ENCODE measurements at places on chromosomes 6 and 20.

DNA sequence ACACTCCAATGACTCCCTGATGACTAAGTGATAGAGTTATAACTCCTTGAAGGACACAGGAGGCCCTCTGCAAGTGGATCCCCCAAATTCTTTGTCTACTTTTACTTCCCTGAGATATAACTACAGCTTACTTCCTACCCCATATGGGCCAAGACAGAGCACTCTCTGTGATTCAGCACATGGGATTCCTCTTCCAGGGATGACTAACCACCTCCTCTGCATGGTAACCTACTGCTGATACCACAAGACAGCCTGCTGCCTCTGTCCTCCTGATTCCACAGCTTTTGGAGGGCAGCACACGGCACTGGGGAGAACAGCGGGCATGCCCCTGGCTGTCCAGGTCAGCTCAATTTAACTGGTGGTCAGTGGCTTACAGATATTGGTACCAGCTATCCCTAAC lies 675.7 kb upstream of the AGPAT4 start:
- no peak for DNase-seq

DNA sequence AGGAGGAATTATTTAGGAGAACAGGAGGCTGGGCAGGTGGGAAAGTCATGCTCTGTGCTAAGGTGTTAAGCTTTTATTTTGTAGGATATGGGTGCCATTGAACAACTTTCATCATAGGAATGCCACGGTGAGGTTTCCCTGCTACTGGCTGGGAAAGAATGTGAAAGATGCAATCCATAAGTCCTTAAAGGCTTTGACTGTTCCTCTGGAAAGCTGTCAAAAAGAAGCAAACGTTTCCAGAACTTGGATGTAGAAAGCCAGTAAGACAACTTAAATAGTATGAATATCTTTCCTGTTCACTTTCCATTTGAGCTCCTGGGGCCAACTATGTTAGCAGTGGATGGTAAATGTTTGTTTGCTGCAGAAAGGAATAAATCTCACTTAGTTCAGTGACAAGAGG lies 574.4 kb downstream of the RNF144B start:
- DNase-seq, result no peak

- DNase-seq, result no peak
Observed at GRCh38 chr6:129874837-129875236, 13.7 kb upstream of the TMEM244 start.

DNA sequence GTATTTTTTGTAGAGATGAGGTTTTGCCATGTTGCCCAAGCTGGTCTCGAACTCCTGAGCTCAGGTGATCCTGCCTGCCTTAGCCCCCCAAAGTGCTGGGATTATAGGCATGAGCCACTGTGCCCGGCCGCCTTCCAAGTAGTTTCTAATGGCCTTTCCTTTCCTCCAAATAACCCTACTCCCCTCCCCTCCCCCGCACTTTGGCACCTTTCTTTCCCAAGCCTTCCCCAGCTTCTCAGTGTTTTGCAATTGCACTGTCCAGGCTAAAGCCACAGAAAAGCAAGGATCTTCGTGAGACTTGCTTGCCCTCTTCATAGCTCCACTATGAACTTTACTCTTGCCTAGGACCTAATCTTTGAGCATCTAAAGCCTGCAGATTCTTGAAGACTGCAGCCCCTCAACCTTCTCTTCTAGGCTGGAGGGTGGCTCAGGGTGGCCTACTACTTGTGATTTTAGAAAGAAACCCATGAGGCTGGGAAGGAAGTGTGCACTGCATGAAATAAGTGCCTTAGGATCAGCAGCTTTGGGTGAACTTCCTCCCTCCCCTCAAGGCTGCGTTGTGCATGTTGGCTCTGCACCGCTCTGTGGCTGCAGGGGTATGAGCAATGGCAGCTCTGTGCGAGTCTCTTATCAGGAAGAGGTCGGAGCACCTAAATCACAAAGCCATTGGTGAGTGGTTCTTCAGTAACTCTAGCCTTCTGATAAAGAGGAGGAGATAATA lies 152.4 kb upstream of the SNX9 start:
- no peak for DNase-seq

DNA sequence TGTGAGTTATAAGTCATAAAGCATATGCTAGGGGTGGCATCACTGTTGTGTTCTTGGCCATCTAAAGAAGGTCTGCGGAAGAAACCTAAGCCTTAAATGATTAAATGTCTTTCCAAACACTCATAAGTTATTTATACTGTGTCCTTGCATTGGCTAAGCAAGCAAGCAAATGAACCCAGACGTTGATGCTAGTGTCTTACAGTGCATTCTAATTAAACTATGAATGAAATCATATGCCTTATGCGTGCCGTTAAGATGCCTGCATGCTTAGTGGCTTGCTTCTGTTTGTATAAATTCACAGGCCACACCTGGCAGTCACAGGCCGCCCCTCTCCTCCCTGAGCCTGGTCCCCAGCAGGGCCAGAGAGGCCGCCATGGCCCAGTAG lies 49.9 kb downstream of the RIN2 start:
- DNase-seq, result no peak

GRCh38 chr6:119028091-119028490 lies 50.4 kb downstream of the FAM184A start:
- DNase-seq, result no peak

- no peak for DNase-seq
Observed at GRCh38 chr6:150767571-150768018, 97.9 kb upstream of the MTHFD1L start.

DNA sequence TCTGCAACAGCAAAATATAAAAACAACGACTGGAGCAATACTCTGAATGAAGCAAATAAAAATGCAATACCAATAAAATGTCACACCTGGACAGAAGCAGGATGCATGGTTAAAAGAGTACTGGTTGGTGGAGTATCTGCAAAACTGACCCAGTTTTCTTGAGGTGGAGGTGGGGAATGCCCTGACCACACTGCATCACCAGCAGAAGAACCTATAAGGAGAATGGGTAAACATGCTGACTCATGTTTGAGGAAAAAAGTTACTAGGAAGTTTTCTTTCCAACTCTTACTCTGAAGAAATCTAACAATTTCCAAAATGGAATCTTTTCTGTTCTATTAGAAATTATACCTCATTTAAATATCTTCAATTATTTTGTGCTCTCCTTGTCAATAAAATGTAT lies 43.6 kb downstream of the REPS1 start:
- DNase-seq, result no peak

- DNase-seq, result no peak
Observed at GRCh38 chr20:53448875-53449274, 144.8 kb downstream of the ZNF217 start.

DNA sequence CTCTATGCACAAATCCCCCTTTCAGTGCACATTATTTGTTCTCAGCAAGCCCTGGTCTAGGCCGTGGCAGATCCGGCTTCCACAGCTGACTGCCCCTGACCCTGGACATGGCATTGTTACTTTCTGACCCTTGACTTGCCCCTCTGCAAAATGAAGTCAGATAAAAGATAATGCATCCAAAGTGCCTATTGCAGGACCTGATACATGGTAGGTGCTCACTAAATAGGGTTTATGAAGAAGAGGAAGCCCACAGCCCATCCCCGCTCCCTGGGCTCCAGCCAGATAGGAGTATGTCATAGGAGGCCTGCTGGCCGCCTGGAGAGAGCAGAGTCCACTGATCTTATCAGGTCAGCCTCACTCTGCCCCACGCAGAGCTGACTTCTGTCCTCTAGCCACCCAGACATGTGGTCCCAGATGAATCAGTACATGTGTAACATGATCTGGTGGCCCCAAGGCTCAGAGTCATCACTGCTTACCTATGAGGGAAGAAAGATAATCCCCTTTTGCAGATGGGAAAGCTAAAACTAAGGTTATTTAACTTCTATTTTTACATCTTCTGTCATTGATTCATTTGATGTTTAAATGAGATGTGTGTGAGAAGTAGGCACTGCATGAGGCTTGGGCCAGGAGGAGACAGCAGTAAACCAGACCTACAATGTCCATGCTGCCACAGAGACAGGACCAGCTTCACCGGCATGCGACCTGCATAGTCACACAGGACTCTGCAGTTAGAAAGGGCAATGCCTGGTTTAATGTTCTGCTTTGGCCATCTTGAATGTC lies 20.4 kb downstream of the MAFB start:
- DNase-seq, result no peak

GRCh38 chr20:60104993-60105803 lies 147.0 kb downstream of the CDH26 start:
- DNase-seq, result no peak

GRCh38 chr6:38671885-38672467 lies 31.0 kb downstream of the GLO1 start:
- DNase-seq, result no peak

DNA sequence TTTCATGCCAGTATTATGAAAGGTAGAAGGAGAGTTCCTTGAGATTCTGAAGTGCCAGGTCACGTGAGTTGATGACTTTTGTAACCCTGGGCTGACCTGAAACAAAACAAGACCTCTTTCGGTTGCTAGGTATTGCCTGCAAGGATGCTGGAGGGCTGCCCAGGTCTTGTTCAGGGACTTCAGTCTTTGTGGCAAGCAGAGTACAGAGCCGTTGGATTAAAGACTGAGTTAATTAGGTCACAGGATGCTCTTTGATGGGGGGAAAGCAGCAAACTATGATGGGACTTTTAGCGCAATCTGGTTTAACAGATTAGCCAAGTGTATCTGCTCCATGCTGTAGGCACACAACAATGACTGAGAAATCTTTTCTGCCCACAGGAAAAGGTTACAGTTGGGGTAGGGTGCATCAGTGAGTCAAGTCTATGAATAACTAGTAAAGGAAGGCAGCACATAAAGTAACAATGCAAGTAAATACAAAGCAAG lies 12.8 kb upstream of the ELOVL5 start:
- DNase-seq, result no peak

- DNase-seq, result no peak
Observed at GRCh38 chr20:4999788-5000187, 1.5 kb downstream of the SLC23A2 start.

DNA sequence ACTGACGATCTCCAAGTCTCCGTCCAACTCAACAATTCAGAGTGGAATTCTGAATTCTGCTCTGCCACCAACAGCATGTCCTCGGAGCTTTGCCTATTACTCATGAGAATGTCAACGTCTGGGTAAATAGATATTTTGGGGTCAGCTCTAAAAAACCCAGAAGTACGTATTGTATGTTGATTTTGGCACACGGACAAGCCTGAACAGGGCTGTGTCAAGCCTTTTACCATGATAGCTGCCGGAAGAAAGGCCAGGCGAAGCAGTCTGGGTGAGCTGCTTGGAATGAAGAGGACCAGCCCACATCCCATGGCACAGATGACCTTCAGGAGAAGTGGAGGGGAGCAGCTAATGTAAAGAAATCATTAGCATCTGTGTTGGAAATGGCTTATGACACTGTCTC lies 88.0 kb upstream of the JAG1 start:
- DNase-seq, result no peak

GRCh38 chr6:3226481-3227362 lies 731 bp downstream of the TUBB2B start:
- DNase-seq, result no peak

DNA sequence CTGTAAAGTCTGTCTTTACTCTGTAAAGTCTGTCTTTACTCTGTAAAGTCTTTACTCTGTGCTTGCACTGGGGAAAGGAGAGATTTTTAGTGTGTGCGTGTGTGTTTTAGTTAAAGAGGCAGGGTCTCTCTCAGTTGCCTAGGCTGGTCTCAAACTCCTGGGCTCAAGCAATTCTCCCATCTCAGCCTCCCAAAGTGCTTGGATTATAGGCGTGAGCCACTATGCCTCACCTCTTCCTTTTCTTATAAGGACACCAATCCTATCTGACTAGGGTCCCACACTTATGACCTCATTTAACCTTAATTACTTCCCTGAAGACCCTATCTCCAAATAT lies 93.8 kb downstream of the JPH2 start:
- DNase-seq, result no peak

DNA sequence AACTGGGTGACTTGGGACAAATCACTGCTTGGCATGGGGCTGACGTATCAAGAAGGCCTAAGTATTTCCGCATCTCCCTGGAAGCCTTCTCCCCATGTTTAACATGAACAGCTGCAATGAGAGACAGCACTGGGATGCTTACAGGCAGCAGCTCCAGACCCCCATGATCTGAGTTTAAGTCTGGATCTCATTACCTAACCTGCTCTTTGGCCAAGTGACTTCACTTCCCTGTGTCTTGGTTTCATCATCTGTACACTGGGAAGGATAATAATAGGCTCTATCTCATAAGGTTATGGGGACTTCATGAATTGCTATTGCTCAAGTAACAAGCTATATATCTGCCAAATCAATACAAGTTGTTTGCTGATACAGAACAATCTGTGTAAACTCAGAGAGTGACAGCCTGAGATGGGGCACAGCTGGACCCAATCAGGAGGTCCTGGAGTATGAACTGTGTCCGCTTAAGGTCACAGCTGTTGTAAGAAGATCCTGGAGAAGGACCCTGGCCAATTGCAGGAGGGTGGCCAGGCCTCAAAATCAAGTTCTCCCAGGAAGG lies 56.0 kb downstream of the TGM2 start:
- DNase-seq, result peak; percentile 78

DNA sequence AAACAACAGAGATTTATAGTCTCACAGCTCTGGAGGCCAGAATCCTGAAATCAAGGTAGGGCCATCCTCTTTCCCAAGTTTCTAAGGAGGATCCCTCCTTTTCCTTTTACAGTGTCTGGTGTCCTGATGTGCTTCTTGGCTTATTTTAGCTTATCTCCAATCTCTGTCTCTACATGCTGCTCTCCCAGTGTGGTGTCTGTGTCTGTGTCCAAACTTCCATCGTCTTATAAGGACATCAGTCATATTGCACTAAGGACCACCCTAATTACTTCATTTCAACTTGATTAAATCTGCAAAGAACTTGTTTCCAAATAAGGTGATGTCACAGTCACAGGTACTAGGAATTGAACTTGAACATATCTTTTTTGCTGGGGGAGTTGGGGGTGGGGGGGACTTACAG lies 529.6 kb downstream of the DHX35 start:
- DNase-seq, result no peak

DNA sequence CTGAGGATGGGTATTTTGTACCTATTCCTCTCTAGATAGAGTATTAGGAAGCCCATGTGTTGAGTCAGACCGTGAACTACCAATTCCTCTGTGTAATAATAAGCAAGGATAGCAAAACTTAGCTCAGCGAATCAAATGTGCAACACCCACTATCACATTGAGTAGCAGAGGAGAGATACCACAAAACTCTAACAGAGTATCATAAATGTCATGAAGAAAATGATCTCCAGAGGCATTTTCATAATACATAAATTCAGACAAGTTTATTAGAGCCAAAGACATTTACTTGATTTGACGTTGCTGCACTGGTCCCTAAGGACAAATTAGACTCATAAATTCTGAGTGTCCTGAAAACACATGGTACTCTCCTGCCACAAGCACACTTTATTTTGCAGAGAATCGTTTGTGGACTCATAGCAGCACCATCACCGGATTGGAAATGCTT lies 245.2 kb downstream of the HAO1 start:
- peak; percentile 8 for DNase-seq
